ENCODE measurements at places on chromosomes 6 and 20. TPM values are rescaled to one million over a fixed set of nuclear protein-coding genes. Genes with fewer than 3 reads are reported as not detected.

GRCh38 chr6:96649926-96650325, 87.0 kb downstream of the FHL5 start:
- no peak overlapping the region for H3K4me3 ChIP-seq
- no peak overlapping the region for H3K27ac ChIP-seq
- DNase-seq, result no peak
- H3K36me3 ChIP-seq, result no peaks in the 10 kb centered on the region
- peaks cover 2% of the 10 kb centered on the region for H3K27me3 ChIP-seq

Gene EMILIN3
- total RNA-seq, result 0.54 TPM

GRCh38 chr6:49636713-49637349, at the start of gene RHAG:
TSS of gene RHAG (minus strand) at chr6:49636839. CDS start at chr6:49636812, 27 bp downstream.
- no peak within 1 kb of the TSS for H3K4me3 ChIP-seq
- no peaks in the 10 kb centered on the region for H3K4me1 ChIP-seq
- H3K36me3 ChIP-seq, result no peaks in the 10 kb centered on the region
- 0 out of 2 replicates have a peak, but pooled peaks cover 2% of the 10 kb centered on the region for H3K27me3 ChIP-seq

- no peak overlapping the region for H3K4me3 ChIP-seq
- no peaks in the 10 kb centered on the region for H3K4me1 ChIP-seq
- no peak for DNase-seq
These were observed 193.4 kb downstream of the SYNDIG1 start for GRCh38 chr20:24662752-24663365.

- H3K27me3 ChIP-seq, result no peaks in the 10 kb centered on the region
- peaks cover 4% of the 10 kb centered on the region for H3K4me1 ChIP-seq
- H3K36me3 ChIP-seq, result no peaks in the 10 kb centered on the region
- no peak overlapping the region for H3K27ac ChIP-seq
- DNase-seq, result no peak
- H3K4me3 ChIP-seq, result no peak overlapping the region
These were observed 61.7 kb upstream of the MAP3K4 start for GRCh38 chr6:160929831-160930230.

DNA sequence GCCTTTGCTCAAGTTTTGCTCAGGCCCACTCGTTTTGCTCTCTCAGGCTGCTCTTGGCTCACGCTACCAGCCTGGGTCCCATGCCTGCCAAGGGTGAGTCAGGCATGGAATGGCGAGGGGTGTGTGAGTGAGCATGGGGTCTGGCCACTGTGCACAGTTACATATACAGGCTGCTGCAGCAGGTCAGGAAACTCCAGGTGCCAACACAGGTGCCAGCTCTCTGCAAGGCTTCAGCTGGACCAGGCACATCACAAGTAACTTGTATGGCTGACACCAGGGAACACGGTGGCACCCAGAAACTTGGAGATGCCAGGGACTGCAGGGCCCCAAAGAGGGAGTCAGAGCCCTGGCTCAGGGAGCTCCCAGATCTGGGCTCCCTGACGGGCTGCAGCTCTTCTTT, 146.8 kb downstream of the BTBD3 start:
- no peaks in the 10 kb centered on the region for H3K36me3 ChIP-seq
- H3K27ac ChIP-seq, result no peak overlapping the region
- no peaks in the 10 kb centered on the region for H3K27me3 ChIP-seq
- no peak overlapping the region for H3K4me3 ChIP-seq

- H3K4me3 ChIP-seq, result no peak overlapping the region
- H3K27ac ChIP-seq, result no peak overlapping the region
- H3K27me3 ChIP-seq, result peaks cover 6% of the 10 kb centered on the region
These were observed 116.6 kb downstream of the QRSL1 start for GRCh38 chr6:106745824-106746582.

GRCh38 chr20:38764567-38765318, 16.5 kb downstream of the ACTR5 start:
- DNase-seq, result peak; percentile 60
- no peak overlapping the region for H3K27ac ChIP-seq
- no peaks in the 10 kb centered on the region for H3K27me3 ChIP-seq
- H3K4me1 ChIP-seq, result no peaks in the 10 kb centered on the region

- H3K36me3 ChIP-seq, result no peaks in the 10 kb centered on the region
- no peak overlapping the region for H3K4me3 ChIP-seq
- H3K27me3 ChIP-seq, result no peaks in the 10 kb centered on the region
- H3K27ac ChIP-seq, result 0 out of 2 replicates have a peak overlapping the region, but pooled peaks have one; percentile 29
- peaks cover 11% of the 10 kb centered on the region for H3K4me1 ChIP-seq
- no peak for DNase-seq
These were observed 121.1 kb downstream of the FOXA2 start for GRCh38 chr20:22462975-22463914.

DNA sequence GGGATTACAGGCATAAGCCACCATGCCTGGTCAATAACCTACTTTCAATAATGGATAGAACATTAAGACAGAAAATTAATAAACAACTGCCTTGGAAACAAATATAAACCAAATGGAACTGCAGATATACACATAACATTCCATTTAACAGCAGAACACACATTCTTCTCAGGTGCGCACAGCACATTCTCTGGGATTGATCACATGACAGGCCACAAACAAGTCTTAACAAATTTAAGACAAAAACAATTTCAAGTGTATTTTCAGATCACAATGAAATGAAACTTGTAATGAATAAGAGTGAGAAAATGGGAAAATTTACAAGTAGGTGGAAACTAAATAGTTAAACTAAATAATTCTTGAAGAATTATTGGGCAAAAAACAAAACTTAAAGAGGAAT, 167.9 kb downstream of the TBX18 start:
- H3K4me3 ChIP-seq, result no peak overlapping the region
- H3K36me3 ChIP-seq, result no peaks in the 10 kb centered on the region

- H3K36me3 ChIP-seq, result peaks cover 7% of the 10 kb centered on the region
- peaks cover 15% of the 10 kb centered on the region for H3K4me1 ChIP-seq
- no peak for DNase-seq
These were observed 763 bp downstream of the TMEM14A start for GRCh38 chr6:52671676-52672075.

DNA sequence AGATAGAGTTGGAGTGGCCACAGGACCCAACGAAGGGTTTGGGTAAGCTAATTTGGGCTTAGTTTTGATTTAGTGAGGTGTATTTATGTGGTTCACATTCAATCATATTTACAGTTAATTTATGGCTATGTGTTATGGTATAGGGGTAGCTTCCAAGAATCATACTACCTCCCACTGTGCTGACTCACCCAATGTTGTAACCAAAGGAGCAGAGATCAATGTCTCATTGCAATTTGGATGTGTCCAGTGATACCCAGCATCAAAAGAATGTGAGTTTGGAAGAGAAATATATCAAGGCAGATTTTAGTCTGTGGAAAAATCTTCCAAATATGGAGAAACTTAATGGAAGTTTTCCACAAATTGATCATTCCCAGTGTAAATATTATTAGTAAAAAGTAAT, 25.3 kb upstream of the SMIM8 start:
- H3K27me3 ChIP-seq, result peaks cover 27% of the 10 kb centered on the region
- H3K4me1 ChIP-seq, result no peaks in the 10 kb centered on the region
- H3K4me3 ChIP-seq, result no peak overlapping the region
- H3K27ac ChIP-seq, result no peak overlapping the region

- H3K27ac ChIP-seq, result no peak overlapping the region
- H3K4me3 ChIP-seq, result no peak overlapping the region
- no peak for DNase-seq
- H3K4me1 ChIP-seq, result no peaks in the 10 kb centered on the region
- H3K27me3 ChIP-seq, result no peaks in the 10 kb centered on the region
- no peaks in the 10 kb centered on the region for H3K36me3 ChIP-seq
These were observed 136.8 kb upstream of the PTPRK start for GRCh38 chr6:128657181-128657580.

GRCh38 chr20:46253391-46253790, 54.9 kb downstream of the CDH22 start:
- H3K27me3 ChIP-seq, result peaks cover 2% of the 10 kb centered on the region
- no peak overlapping the region for H3K4me3 ChIP-seq
- H3K27ac ChIP-seq, result no peak overlapping the region
- no peak for DNase-seq
- H3K36me3 ChIP-seq, result no peaks in the 10 kb centered on the region

- no peaks in the 10 kb centered on the region for H3K36me3 ChIP-seq
- H3K27me3 ChIP-seq, result peaks cover 2% of the 10 kb centered on the region
- no peak overlapping the region for H3K4me3 ChIP-seq
- no peak for DNase-seq
These were observed 123.6 kb upstream of the TNFAIP3 start for GRCh38 chr6:137743493-137743892.

GRCh38 chr20:288956-289692, 1.4 kb downstream of the C20orf96 start:
- H3K4me3 ChIP-seq, result peak overlapping the region; percentile 85
- H3K27ac ChIP-seq, result peak overlapping the region; percentile 93
- H3K27me3 ChIP-seq, result no peaks in the 10 kb centered on the region
- no peak for DNase-seq
- peaks cover 12% of the 10 kb centered on the region for H3K4me1 ChIP-seq
- no peaks in the 10 kb centered on the region for H3K36me3 ChIP-seq

Gene TTK
- 35.5 TPM for total RNA-seq

DNA sequence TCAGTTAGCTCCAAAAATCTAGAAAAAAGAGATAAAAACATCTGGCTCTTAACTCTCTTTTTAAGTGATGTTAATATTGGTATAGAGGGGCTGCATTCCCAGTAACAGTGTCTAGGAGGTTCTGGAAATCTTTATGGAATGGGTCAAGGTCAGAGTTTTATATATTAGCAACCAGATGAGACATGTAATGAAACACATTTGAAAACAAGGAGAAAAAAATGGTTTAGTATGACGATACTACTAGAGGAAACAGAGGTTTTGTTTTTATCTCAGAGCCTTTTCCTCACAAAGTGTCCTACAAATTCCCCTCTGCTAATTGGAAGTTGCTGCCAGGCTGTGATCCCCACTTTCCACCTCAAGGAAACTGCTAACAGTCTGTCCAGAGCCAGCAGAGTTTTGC, 100.6 kb upstream of the ISM1 start:
- H3K36me3 ChIP-seq, result no peaks in the 10 kb centered on the region
- no peaks in the 10 kb centered on the region for H3K4me1 ChIP-seq
- H3K27me3 ChIP-seq, result peaks cover 7% of the 10 kb centered on the region
- no peak overlapping the region for H3K4me3 ChIP-seq
- DNase-seq, result no peak

- H3K27ac ChIP-seq, result no peak overlapping the region
- H3K36me3 ChIP-seq, result no peaks in the 10 kb centered on the region
- H3K4me1 ChIP-seq, result no peaks in the 10 kb centered on the region
- DNase-seq, result no peak
- no peaks in the 10 kb centered on the region for H3K27me3 ChIP-seq
- H3K4me3 ChIP-seq, result no peak overlapping the region
These were observed 76.8 kb downstream of the THEMIS start for GRCh38 chr6:127824061-127824460.

DNA sequence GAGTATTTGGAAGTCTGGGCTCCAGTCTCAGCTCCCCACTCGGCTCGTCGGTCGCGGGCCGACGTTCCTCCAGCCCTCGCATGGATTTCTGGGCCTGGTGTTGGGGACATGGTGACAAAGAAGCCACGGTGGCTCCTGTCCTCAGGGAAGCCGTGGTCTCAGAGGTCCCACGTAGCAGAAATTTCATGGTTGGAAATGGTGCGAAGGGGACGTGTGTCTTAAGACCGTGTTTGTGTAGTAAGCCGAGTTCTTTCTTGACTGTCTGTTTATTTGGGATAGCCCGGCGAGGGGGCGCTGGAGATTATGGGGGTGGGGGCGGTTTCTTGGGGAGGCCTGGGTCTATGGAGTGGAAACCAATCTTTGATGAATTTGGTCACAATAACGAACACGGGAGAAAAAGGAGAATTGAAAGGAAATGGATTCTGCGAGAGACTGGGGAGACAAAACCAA, 23.5 kb upstream of the MAP3K7 start:
- no peak overlapping the region for H3K27ac ChIP-seq
- no peaks in the 10 kb centered on the region for H3K36me3 ChIP-seq
- H3K4me1 ChIP-seq, result peaks cover 5% of the 10 kb centered on the region
- DNase-seq, result no peak
- H3K27me3 ChIP-seq, result peaks cover 41% of the 10 kb centered on the region
- H3K4me3 ChIP-seq, result peak overlapping the region; percentile 58

- no peaks in the 10 kb centered on the region for H3K4me1 ChIP-seq
- no peak for DNase-seq
- no peaks in the 10 kb centered on the region for H3K36me3 ChIP-seq
These were observed 99.3 kb downstream of the LRRC1 start for GRCh38 chr6:53894091-53894490.

DNA sequence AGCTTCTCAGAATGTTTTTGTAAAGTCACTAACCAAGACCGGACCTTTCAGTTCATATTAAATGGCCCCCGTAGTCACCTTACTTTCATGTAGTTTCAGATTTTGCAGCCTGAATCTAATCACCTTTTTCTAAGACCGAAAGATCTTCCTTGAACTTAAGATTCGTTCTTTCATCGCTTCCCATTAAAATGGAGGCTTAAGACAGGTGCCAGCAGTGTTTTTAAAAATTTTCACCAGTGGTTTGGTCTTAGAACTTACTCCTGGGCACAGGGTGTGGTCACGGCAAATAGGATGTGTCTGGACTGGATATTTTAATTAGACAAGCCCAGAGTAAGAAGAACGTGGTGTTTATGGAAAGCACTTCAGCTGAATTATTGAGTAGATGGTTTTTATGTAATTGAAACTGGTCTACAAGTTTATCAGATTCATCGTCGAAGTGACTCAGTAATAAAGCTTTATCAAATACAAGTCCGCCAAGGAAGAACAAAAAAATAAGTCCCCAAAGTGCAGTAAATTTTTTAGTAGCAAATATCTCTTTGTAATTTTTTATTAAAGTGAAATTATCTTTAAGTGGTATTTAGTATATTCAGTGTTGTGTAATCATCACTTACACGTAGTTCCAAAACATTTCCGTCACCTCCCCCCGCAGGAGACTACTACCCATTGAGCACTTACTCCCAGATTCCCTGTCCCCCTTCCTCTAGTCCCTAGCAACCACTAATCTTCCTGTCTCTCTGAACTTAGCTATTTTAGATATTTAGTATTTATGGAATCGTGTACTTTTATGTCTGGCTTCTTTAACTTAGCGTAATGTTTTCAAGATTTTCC, 868 bp downstream of the SRSF3 start:
- peak overlapping the region; percentile 99 for H3K27ac ChIP-seq
- no peaks in the 10 kb centered on the region for H3K27me3 ChIP-seq
- peaks cover 26% of the 10 kb centered on the region for H3K4me1 ChIP-seq
- no peak for DNase-seq

Gene RIPPLY2
- 6.5 TPM for total RNA-seq

DNA sequence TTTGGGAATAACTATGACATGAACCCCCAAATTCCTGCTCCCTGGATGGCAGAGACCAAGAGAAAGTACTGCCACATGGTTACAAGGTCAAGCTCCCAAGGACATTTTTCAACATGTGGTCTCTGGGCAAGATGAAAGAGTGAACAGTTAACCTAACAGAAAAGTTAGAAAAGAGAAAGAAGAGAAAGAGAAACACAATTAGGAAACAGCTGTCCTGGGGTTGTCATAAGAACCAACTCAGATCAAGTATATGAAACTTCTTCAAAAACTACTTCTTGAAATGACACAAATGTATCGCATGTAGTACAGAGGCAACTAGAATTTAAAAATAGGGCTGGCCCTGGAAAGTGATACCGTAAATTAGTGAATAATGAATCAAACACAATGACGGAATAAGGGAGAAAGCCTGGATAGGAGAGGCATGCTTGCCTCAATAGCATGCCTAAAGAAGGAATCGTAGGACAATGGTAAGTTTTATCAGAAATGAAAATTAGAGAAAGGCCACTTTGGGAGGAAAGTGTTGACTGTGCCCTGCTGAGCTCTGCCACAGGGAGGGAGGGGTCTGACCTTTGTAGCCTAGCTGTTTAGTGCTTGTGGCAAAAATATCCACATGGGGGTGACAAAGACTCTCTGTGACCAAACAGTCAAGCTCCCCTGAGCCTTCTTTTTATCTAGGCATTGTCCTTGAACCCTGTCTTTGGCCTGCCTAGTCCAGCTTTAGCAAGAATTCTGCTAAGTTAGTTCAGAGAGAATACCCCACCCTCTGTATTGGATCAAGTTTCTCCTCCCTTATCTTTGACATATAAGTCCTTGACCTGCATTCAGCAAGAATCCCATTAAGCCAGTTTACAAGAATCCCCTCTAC, 4.3 kb upstream of the DCBLD1 start:
- H3K27ac ChIP-seq, result no peak overlapping the region
- H3K36me3 ChIP-seq, result no peaks in the 10 kb centered on the region
- no peak overlapping the region for H3K4me3 ChIP-seq
- no peaks in the 10 kb centered on the region for H3K27me3 ChIP-seq

All from Panc1 (cell line).